Fibroblast of skin of right biceps (primary cell): ENCODE measurements at places on chromosomes 13 and 19.

GRCh38 chr13:61880578-61881283, 465.1 kb upstream of the PCDH20 start:
- no peak for DNase-seq

DNA sequence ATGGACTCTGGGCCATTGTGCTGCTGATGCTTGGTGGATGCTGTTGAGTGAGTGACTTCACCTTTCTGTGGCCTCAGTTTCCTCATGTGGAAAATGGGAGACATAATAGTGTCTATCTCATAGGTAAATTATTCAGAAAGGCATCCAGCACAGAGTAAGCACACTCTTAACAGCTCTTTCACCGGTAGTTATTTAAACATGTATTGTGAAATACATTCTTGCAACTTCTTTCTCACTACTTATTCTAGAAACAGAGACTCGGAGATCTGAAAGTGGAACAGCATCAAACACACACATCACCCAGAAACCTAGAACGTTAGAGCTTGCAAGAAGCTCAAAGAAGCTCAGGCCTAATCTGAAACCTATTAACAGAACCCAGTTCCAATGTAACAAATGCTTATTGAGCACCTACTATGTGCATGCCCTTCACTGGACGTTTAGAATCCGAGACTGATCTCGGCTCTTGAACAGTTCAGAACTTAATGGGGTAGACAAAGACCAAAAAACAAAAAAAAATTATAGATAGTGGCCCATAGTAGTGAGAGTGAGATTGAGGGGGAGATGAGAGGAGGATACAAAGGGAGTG, 4.1 kb downstream of the ZSWIM9 start:
- no peak for DNase-seq

DNA sequence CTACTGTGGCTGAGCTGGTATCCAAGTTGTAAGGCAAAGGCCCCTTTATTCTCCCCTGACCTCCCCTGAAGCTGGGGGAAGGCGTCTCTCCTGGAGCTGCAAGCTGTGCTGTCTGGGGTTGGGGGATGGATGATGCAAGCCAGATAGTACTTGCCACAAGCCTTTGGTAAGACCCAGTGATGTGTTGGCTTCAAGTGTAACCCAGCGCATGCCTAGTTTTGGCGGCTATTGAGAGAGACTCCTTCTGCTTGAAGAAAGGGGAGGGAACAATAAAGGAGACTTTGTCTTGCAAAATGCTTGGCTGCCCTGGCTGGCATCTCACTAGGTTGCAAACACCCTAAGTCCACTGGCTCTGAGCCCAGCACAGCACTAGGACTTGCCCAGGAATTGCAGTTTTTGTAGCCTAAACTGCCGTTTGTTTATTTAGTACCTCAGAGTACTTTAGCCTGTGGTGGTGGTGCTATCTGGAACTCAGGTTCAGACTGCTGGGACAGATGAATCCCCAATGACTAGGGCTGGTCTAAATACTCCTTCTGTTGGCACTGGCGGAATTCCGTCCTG, 108.2 kb downstream of the TNFSF13B start:
- DNase-seq, result no peak

GRCh38 chr13:89923052-89923451, 1424.4 kb upstream of the MIR17HG start:
- no peak for DNase-seq

DNA sequence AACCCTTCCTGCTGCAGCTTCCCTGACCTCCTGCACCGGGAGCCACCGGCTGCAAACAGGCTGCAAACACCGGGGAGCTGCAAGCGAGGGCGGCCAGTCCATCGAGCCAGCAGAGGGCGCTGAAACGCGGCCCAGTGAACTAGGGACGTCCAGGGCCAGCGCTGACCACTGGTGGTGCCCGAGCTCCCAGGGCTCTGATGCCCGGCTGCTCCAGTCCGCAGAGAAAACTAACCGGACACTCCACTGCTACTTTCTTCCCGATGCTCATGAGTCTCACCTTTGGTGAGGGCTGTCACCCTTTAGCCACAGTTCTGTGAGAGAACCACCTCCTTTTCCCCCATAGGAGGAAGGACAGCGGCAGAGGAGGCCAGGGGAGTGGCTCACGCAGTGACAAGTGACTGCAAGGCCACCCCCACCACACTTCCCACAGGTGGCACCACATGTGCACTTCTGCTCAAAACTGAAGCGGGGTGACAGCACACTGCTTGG, 82.8 kb upstream of the MTIF3 start:
- peak; percentile 52 for DNase-seq
